Memory B cell (primary cell): ENCODE measurements at places on chromosomes 11 and 22.

DNA sequence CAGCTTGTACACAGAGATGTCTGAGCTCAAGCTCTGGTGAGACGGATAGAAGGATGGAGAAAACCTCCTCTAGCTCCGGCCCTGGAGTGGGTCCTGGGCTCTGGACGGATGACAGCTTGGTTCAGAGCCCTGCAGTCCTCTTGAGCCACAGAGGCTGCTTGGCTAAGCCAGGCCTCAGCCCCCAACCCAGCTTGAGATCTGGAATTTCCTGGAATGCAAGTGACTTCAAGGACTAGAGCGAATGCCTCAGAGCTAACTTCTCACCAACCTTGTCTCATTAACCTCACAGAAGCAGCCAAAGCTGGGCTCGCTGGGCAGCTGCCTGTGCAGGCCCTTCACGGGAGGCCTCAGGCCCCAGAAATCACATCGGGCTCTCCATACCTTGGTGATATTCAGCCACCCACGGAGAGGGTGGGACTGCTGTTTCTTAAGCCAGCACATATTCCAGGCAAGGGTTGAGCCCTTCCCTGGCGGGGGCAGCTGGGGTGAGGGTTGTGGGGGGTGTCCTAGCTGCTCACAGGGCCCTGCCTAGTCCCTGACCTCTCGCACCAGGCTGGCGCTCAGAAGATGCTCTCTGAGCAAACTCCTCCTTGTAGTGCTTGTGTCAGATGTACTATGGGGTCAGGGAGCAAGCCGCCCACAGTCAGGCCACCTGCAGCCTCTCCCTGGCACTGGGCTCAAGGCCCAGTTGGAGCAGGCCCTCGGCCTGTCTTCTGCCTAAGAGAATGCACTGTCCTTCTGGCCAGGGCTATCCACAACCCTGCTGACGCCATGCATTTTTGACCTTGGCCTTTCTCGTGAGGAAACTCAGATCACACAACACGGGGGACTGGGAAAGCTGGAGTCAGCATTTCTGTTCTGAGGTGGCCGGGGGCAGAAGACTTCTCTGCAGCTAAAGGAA, 73.6 kb upstream of the TTLL12 start:
- no peak overlapping the region for H3K4me3 ChIP-seq
- H3K27me3 ChIP-seq, result peaks cover 15% of the 10 kb centered on the region
- no peaks in the 10 kb centered on the region for H3K36me3 ChIP-seq
- DNase-seq, result no peak

DNA sequence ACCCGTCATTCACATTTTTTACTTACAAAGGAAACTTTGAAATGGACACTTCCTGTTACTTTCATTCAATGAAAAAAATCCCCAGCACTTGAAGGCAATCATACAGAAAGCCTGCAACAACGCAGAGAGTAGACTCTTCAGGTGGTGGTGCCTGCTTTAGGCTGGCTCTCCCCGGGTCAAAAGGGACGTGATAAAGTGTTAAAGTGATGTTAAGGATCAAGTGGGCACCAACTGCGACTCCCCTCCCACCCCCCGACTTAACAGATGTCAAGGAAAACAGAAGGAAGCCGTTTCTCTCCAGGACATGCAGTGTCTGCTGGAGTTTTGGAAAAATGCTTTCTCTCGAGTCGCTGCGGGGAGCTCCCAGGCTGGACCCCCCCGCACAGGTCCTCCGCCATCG, 414 bp upstream of the PNPLA3 start:
- H3K27me3 ChIP-seq, result peaks cover 23% of the 10 kb centered on the region
- peaks cover 4% of the 10 kb centered on the region for H3K4me1 ChIP-seq
- no peak overlapping the region for H3K27ac ChIP-seq
- peak overlapping the region; percentile 82 for H3K4me3 ChIP-seq

DNA sequence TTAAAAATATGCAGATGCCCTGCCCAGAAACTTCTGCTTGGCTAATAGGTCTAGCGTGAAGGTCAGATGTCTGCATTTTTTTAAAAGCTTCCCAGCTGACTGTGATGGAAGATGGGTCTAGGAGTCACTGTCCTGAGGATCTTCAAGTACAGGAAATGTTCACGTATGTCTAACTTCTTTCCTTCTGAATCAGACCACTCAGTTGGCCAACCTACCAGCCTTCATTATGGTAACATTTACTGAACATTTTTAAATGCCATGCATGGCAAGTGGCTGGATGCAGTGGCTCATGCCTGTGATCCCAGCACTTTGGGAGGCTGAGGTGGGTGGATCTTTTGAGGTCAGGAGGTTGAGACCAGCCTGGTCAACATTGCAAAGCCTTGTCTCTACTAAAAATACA, 1.1 kb upstream of the PRG2 start:
- H3K27me3 ChIP-seq, result no peaks in the 10 kb centered on the region
- no peak overlapping the region for H3K27ac ChIP-seq
- no peak overlapping the region for H3K4me3 ChIP-seq
- DNase-seq, result no peak
- H3K4me1 ChIP-seq, result no peaks in the 10 kb centered on the region

- H3K36me3 ChIP-seq, result peaks cover 23% of the 10 kb centered on the region
- no peak overlapping the region for H3K27ac ChIP-seq
- H3K4me3 ChIP-seq, result no peak overlapping the region
- no peaks in the 10 kb centered on the region for H3K27me3 ChIP-seq
Observed at GRCh38 chr11:35815556-35816315, 128.1 kb upstream of the LDLRAD3 start.

GRCh38 chr11:32420937-32421901, 14.1 kb downstream of the WT1 start:
- peaks cover 15% of the 10 kb centered on the region for H3K27me3 ChIP-seq
- no peak for DNase-seq
- no peak overlapping the region for H3K27ac ChIP-seq
- H3K4me1 ChIP-seq, result no peaks in the 10 kb centered on the region
- H3K36me3 ChIP-seq, result no peaks in the 10 kb centered on the region

DNA sequence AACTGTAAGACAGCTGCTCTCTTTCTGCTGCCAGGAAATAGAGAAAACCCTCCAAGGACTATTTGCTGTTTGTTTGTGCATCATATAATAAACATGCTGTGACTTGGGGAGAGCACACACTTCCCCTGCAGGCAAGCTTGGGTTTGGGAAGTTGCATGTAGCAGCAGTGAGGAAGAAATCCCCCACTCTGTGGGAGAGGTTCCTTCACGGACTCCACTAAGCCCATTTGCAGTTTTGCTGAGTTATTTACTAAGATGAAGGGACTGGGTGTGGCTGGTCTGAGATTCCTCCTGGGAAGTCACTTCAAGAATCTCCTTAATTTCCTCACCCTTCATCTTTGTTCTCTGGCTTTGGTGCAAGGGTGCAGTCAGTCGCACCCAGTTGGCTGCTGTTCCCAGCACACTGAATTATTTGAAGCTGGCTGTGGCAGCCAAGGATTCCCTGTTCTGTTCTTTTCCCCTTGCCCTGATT, 104.9 kb downstream of the ARFGAP2 start:
- no peaks in the 10 kb centered on the region for H3K27me3 ChIP-seq
- no peaks in the 10 kb centered on the region for H3K4me1 ChIP-seq
- H3K4me3 ChIP-seq, result no peak overlapping the region
- no peak for DNase-seq
- H3K36me3 ChIP-seq, result peaks cover 3% of the 10 kb centered on the region
- H3K27ac ChIP-seq, result no peak overlapping the region

GRCh38 chr11:33942954-33943353, 51.1 kb upstream of the LMO2 start:
- DNase-seq, result no peak
- peaks cover 2% of the 10 kb centered on the region for H3K27me3 ChIP-seq
- no peak overlapping the region for H3K4me3 ChIP-seq
- no peaks in the 10 kb centered on the region for H3K36me3 ChIP-seq
- peaks cover 18% of the 10 kb centered on the region for H3K4me1 ChIP-seq
- H3K27ac ChIP-seq, result no peak overlapping the region

GRCh38 chr11:22792497-22792896, 37.1 kb downstream of the SVIP start:
- no peak overlapping the region for H3K27ac ChIP-seq
- H3K4me1 ChIP-seq, result no peaks in the 10 kb centered on the region
- H3K36me3 ChIP-seq, result no peaks in the 10 kb centered on the region

DNA sequence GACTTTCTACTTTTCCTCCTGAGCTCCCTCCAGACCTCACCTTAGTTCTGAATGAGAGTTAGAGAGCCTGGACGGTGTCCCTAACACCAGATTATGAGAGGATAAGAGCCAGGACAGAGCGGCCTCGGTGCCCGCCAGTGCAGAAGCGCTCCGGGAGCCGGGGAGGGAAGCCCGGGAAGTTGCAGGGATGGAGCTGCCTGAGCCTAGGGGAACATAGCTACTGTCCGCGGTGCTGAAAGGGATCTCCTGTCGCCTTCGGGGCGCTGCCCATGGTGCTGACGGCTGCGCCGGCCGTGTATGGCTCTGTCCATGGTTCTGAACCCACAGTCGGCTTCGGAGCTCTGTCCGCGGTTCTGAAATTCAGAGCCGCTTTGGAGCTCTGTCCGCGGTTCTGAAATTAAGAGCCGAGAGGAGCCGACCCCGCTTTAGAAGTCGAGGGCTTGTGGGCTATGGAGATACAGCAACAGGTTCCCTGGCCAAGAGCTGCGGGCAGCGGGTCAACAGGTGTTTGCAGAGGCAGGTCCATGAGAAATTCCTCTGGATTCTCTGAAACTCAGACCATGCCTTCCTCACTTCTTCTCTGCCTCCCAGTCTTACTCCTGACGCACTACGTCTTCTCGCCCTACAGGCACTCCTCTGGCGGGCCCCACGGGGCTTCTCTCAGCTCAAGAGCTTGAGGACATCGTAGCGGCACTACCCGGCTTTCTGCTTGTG, 814 bp downstream of the NPAS4 start:
- H3K27ac ChIP-seq, result no peak overlapping the region
- peak; percentile 90 for DNase-seq

DNA sequence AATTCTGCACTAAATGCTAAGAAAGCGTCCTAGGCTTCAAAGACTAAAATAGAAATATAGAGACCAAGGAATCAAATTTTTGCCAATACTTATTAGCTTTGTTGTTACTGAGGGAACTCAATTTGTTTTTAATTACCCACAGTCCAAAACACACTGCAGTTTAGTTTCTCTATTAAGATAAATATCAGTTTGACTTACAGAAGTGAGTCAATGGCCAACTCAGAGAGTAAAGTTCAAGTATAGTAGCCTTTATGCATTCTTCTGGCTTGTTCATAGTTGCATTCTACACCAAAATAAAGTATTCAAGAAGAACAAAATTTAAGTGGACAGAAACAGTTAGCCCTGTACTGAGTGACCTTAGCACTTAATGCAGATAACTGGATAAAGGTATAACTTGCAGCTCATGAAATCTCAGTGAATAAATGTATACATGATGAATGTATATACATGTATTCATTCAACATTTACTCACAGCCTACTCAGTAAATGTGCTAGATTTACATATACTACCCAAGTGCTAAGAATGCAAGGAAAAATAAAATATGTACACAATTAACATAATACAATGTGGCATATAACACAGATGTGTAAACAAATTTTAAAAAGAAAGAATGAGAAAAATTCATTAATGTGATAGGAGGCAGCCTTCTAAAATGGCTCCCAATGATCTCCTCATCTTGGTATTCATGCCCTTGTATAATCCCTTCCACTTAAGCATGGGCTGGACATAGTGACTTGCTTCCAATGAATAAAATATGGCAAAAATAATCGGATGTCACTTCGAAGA, 9.7 kb upstream of the RNF141 start:
- no peak overlapping the region for H3K4me3 ChIP-seq
- H3K36me3 ChIP-seq, result peaks cover 16% of the 10 kb centered on the region
- no peak for DNase-seq
- H3K27ac ChIP-seq, result no peak overlapping the region

- peak overlapping the region; percentile 27 for H3K4me3 ChIP-seq
- DNase-seq, result no peak
- peaks cover 23% of the 10 kb centered on the region for H3K4me1 ChIP-seq
Observed at GRCh38 chr22:46622081-46622521, 1.9 kb downstream of the GRAMD4 start.

GRCh38 chr22:27504360-27505253, 296.9 kb downstream of the MN1 start:
- no peak for DNase-seq
- no peak overlapping the region for H3K4me3 ChIP-seq

- DNase-seq, result no peak
Observed at GRCh38 chr11:16833026-16833425, 94.6 kb downstream of the C11orf58 start.

DNA sequence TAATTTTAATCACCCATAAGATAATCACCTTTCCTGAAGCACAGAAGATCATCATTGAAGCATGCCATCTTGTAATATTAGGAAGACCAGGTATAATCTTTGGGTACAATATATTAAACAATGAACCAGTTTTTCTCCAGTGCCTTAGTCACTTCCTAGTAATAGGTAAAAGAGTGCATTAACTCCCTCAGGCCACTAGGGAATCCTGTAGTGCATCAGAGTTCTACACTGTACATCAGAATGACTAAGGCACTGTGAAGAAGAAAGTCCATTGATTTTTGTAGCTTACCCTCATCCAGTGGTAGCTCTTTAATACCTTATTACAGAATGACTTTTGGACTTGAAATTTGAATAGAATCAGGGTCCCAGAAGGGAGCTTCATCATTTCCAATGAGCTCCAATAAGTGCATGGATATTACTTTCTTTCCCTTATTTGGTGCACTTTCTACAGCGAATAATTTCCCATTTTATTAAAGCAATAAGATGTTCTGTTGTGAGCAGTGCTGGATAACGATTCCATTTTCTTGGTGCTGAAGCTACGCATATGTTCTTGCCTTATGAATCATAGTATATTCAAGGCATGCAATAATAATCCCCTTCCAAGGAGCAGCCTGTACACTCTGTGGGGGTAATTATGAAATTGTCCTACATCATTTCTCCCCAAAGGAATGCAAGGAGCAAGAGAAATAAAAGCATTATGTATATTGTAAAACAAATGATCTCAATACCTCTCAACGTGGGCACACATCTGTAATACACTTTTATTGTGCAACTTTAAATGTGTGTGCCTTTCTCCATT, 4.7 kb downstream of the C11orf87 start:
- H3K27ac ChIP-seq, result no peak overlapping the region
- peaks cover 10% of the 10 kb centered on the region for H3K27me3 ChIP-seq
- H3K4me3 ChIP-seq, result no peak overlapping the region
- no peaks in the 10 kb centered on the region for H3K36me3 ChIP-seq
- no peak for DNase-seq

DNA sequence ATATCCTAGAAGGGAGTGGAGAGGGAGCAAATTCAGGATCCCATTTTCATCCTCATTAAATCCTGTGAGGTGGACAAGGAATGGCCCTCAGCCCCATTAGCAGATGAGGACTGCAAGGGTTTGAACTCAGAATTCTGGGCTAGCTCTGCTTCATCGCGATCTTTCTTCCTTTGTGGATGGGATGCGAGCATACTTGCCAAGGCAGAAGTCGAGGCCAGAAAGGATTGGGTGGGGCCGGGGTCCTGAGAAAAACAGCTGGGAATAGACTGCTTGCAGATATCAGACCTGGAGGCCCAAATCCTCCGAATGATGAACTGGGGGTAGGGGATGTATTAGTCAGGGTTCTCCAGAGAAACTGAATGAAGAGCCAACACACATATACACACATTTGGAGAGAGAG, 179.0 kb downstream of the CHST1 start:
- peaks cover 21% of the 10 kb centered on the region for H3K27me3 ChIP-seq
- H3K27ac ChIP-seq, result no peak overlapping the region
- DNase-seq, result no peak
- H3K4me1 ChIP-seq, result no peaks in the 10 kb centered on the region

- H3K4me1 ChIP-seq, result no peaks in the 10 kb centered on the region
- peaks cover under 1% of the 10 kb centered on the region for H3K27me3 ChIP-seq
- no peak for DNase-seq
- no peaks in the 10 kb centered on the region for H3K36me3 ChIP-seq
- H3K27ac ChIP-seq, result no peak overlapping the region
Observed at GRCh38 chr11:44747316-44747715, 20.6 kb downstream of the TSPAN18 start.

GRCh38 chr11:45145379-45146071, 914 bp upstream of the PRDM11 start:
- H3K4me1 ChIP-seq, result peaks cover 19% of the 10 kb centered on the region
- DNase-seq, result no peak
- H3K27ac ChIP-seq, result no peak overlapping the region
